Tibial nerve (tissue), 4 donors: ENCODE measurements at places on chromosomes 3 and 15. TPM values are rescaled to one million over a fixed set of nuclear protein-coding genes. Genes with fewer than 3 reads are reported as not detected.

- no peak for DNase-seq
Measured at GRCh38 chr3:127066635-127067034, 83.7 kb downstream of the PLXNA1 start.

GRCh38 chr3:52836986-52837385 is 2.2 kb upstream of the MUSTN1 start:
- no peak for DNase-seq

DNA sequence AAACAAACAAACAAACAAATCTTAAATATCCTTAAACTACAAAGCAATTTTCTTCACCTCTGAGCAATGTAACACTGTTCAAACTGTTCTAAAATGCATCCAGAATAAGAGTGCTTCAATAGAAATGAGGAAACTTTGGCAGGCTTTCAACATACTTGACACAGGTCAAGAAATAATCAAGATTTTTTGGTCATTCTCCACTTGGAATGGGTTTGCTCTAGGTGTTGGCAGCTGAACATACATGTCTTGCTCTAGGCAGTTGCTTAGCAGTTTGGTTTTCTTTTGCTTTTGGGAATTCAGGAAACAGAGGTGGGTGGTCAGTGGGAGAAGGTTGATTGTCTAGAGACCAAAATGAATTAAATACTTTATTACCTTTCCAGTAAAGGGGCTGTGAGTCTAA is 1.4 kb upstream of the LRRC3B start:
- DNase-seq, result no peak

GRCh38 chr15:33742306-33742705 is 226.0 kb upstream of the CHRM5 start:
- no peak for DNase-seq

- DNase-seq, result peak; percentile 16
Measured at GRCh38 chr3:153221748-153222162, 59.7 kb downstream of the RAP2B start.

- no peak for DNase-seq
Measured at GRCh38 chr15:54149115-54149531, 170.9 kb downstream of the UNC13C start.

DNA sequence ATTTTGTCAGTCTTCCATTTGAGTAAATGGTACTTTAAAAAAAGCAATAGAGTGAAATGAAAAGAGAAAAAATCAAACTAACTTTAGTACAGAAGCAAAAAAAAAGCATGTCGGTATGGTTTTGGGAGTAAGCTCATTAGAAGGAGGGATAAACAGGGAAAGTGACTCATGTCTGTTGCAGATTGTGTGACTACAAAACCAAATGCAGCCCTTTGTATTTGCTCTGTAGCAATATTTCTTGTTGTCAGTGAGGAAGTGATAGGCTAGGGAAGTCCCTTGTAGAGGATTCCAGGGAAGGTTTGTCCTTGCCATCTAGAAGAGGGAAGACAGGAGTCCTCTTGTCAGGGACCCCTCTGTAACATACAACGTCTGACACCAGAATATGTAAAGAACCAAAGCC is 150.5 kb upstream of the POU1F1 start:
- DNase-seq, result no peak

NRROS gene
- total RNA-seq, result 14.1 TPM

DCLK3 gene
- total RNA-seq, result 15.0 TPM

- DNase-seq, result no peak
Measured at GRCh38 chr15:31149088-31149505, 47.6 kb upstream of the TRPM1 start.
